ENCODE measurements at places on chromosomes 3 and 15. TPM values are rescaled to one million over a fixed set of nuclear protein-coding genes. Genes with fewer than 3 reads are reported as not detected.

Gene KLF15
- 10.0 TPM for polyA plus RNA-seq

GRCh38 chr3:64681827-64682226, 6.0 kb downstream of the ADAMTS9 start:
- DNase-seq = no peak

- DNase-seq = no peak
Measured at GRCh38 chr15:89665449-89666181, 10.3 kb upstream of the KIF7 start.

DNA sequence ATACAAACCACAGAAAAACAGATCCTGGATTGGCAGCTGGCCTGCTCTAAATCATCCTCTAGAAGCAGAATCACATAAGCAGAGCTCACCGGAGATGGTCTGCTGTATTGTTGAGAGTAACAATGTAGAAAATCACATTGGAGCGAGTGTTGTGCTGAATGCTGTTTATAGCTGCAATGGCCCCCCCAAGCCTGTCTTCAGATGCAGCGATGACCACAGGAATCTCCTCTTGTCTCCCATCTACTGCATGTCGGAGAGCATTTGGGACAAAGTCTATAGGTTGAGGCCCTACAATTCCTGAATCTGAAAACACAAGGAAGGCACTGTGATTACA, 8.0 kb downstream of the GLT8D1 start:
- DNase-seq = no peak

DNA sequence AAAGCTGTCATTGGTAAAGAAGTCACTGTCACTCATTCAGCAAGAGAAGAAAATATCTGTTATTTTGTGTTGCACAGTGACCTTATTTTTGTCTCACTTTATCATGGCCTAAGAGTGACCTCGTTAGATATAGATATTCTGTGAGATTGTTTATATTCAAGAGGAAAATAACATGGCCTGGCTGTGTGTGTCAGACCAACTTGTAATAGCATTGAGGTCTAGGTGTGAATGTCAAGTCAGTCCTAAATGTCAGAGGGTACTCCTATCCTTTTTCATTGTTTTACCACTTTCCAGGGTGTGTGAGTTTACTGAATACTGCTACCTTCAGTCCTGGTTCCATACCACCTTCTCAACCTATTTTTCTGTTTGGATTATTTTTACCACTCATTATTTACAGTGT, 18.5 kb upstream of the TM4SF4 start:
- DNase-seq = no peak

- DNase-seq = no peak
Measured at GRCh38 chr15:86193716-86194380, 114.2 kb downstream of the AGBL1 start.

Gene ALDH1A3
- 4.3 TPM for polyA plus RNA-seq

- no peak for DNase-seq
Measured at GRCh38 chr15:70202756-70203155, 105.0 kb upstream of the TLE3 start.

GRCh38 chr3:109356442-109357155, 19.3 kb upstream of the DPPA4 start:
- DNase-seq = no peak

All from right renal cortex interstitium (tissue), 3 donors.